ENCODE measurements at places on chromosomes 2 and 18.

DNA sequence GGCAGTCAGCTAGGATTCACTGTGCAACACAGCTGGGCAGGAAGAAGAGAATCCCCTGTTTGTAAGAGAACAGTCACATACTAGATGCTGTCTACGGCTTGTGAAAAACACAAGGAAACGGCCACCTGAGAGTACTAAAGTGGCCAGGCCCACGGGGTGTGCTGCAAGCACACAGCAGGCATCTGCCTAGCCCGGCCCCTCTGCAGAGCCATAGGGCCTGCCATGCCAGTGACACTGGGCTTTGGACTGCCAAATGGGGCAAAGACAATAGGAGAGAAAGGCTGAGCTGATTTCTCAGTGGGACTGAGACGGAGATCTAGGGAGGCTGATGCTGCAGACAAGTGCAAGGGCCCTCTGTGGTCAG lies 10.3 kb downstream of the TUBB6 start:
- no peak overlapping the region for H3K27ac ChIP-seq
- H3K27me3 ChIP-seq = no peaks in the 10 kb centered on the region
- H3K36me3 ChIP-seq = peaks cover 7% of the 10 kb centered on the region
- DNase-seq = no peak
- no peaks in the 10 kb centered on the region for H3K4me1 ChIP-seq
- no peak overlapping the region for H3K4me3 ChIP-seq

- peaks cover 1% of the 10 kb centered on the region for H3K4me1 ChIP-seq
- no peak overlapping the region for H3K4me3 ChIP-seq
Observed at GRCh38 chr2:237073552-237073951, 12.1 kb upstream of the COPS8 start.

- peaks cover 3% of the 10 kb centered on the region for H3K4me1 ChIP-seq
- no peak for DNase-seq
- H3K27ac ChIP-seq = no peak overlapping the region
- H3K36me3 ChIP-seq = no peaks in the 10 kb centered on the region
- no peak overlapping the region for H3K4me3 ChIP-seq
- no peaks in the 10 kb centered on the region for H3K27me3 ChIP-seq
Observed at GRCh38 chr2:17615728-17616351, 75.3 kb downstream of the VSNL1 start.

DNA sequence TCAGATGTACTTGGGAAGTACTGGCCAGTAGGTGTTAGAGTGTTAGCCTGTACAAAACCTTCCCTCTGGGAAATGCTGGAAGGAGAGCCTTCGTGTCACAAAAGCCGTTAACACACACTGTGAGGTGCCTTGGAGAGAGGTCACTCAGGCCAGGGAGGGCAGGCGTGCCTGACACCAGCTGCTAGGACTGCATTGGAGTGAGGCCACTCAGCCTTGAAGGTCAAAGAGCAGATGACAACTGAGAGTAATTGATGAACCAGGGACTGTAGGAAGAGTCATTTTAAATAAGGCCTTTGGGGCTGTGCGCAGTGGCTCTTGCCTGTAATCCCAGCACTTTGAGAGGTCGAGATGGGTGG lies 45.4 kb downstream of the ASAP2 start:
- no peaks in the 10 kb centered on the region for H3K36me3 ChIP-seq
- no peak for DNase-seq
- no peak overlapping the region for H3K27ac ChIP-seq
- no peak overlapping the region for H3K4me3 ChIP-seq
- H3K27me3 ChIP-seq = no peaks in the 10 kb centered on the region
- H3K4me1 ChIP-seq = no peaks in the 10 kb centered on the region

GRCh38 chr2:49582946-49583345 lies 428.6 kb upstream of the FSHR start:
- no peaks in the 10 kb centered on the region for H3K27me3 ChIP-seq
- no peaks in the 10 kb centered on the region for H3K4me1 ChIP-seq
- H3K4me3 ChIP-seq = no peak overlapping the region
- no peaks in the 10 kb centered on the region for H3K36me3 ChIP-seq
- DNase-seq = no peak
- no peak overlapping the region for H3K27ac ChIP-seq

DNA sequence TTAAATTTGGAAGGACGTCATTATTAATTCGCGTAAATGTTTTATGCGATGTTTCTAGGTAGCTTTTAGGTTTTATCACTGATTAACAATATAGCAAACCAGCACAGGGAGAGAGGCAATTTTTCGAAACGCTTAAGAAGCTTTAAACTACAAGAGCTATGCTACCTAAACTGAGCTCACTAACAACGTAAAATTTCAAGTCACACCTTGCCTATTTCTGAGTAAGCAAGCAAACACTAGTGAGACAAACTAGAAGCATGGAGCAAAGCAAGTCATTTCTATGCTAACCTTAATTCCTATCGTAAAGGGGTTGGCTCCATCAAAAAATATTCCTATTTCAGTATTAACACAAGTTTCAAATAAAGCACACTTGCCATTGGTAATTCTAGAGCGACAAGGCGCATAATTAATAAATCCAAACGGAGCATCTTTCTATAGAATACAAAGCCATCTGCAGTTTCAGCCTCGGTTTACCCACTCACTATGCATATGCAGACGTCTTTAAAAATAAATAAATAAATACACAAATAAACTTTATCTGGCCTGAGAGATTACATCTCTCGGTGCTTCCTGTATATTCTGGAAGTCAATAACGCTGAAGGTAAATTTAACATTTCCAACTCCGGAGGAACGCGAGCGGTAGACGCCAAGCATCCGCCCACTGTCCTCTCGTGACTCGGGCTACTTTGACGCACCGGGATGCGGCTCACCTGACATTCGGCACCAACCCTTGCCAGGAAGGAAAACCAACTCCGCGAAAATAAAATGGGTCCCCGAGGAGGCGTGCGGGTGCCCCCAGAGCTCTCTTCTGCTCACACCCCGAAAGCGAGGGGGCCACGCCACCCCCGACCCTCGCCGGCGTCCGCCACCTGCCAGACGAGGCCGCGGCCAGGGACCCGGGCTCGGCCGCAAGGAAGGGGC lies 947 bp downstream of the ITSN2 start:
- H3K4me1 ChIP-seq = peaks cover 2% of the 10 kb centered on the region
- no peak overlapping the region for H3K27ac ChIP-seq
- no peaks in the 10 kb centered on the region for H3K27me3 ChIP-seq

- no peak overlapping the region for H3K4me3 ChIP-seq
- no peak overlapping the region for H3K27ac ChIP-seq
- H3K4me1 ChIP-seq = peaks cover 3% of the 10 kb centered on the region
- peak; percentile 71 for DNase-seq
- H3K36me3 ChIP-seq = no peaks in the 10 kb centered on the region
Observed at GRCh38 chr2:47534179-47534919, 131.4 kb downstream of the MSH2 start.

GRCh38 chr2:182522972-182523473 lies 96.2 kb upstream of the PDE1A start:
- H3K4me3 ChIP-seq = no peak overlapping the region
- H3K27me3 ChIP-seq = no peaks in the 10 kb centered on the region
- no peak for DNase-seq
- H3K4me1 ChIP-seq = no peaks in the 10 kb centered on the region
- no peak overlapping the region for H3K27ac ChIP-seq

- H3K27ac ChIP-seq = no peak overlapping the region
- H3K27me3 ChIP-seq = no peaks in the 10 kb centered on the region
- no peak overlapping the region for H3K4me3 ChIP-seq
- no peak for DNase-seq
- H3K4me1 ChIP-seq = no peaks in the 10 kb centered on the region
Observed at GRCh38 chr18:50947899-50948298, 19.9 kb upstream of the ELAC1 start.

- H3K36me3 ChIP-seq = no peaks in the 10 kb centered on the region
- no peak for DNase-seq
Observed at GRCh38 chr2:12131975-12132374, 385.5 kb downstream of the LPIN1 start.

DNA sequence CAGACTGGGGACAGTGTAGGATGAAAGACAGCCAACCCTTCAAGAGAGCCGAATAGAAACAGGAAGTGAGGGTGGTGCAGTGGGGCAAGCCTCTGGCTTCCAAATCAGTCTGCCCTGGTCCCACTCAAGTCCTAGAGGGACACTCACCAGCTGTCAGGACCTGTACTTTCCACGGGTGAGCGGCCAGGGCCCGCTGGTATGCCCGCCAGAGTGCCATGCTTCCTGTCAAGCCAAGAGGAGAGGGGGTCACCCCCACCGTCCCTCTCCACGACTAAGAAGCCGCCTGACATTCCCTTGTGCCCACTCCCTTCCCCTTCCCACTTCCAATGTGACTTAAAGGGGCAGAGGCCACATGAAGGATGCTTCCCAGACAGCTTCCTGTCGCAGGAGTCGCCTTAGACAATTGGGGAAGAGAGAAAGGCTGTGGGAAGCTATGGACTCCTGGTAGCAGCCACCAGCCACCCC lies 564 bp downstream of the MPV17 start:
- no peak overlapping the region for H3K27ac ChIP-seq
- no peaks in the 10 kb centered on the region for H3K27me3 ChIP-seq
- H3K4me1 ChIP-seq = peaks cover 6% of the 10 kb centered on the region
- H3K4me3 ChIP-seq = peak overlapping the region; percentile 88
- peaks cover 6% of the 10 kb centered on the region for H3K36me3 ChIP-seq

DNA sequence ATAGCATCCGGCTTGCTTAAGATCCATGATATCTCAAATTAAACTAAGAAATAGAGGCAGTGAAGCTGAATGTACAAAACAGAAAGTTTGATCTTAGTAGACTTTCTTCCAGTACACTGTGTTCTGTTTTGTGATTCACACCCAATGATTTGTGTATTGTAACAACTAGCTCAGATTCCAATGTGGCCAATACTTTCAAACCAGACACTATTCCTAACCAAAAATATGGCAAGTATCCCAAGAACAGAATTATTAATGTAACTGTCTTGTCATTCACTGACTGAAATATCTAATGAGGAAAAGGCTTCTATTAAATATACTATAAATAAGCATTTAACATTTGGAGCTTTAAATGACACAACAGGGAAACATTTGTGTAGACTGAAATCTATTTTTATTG lies 299.1 kb downstream of the NRXN1 start:
- no peaks in the 10 kb centered on the region for H3K36me3 ChIP-seq
- DNase-seq = no peak
- H3K4me3 ChIP-seq = no peak overlapping the region

- no peak overlapping the region for H3K27ac ChIP-seq
- no peaks in the 10 kb centered on the region for H3K36me3 ChIP-seq
- no peaks in the 10 kb centered on the region for H3K27me3 ChIP-seq
- DNase-seq = no peak
Observed at GRCh38 chr2:72425996-72426395, 278.3 kb upstream of the CYP26B1 start.

DNA sequence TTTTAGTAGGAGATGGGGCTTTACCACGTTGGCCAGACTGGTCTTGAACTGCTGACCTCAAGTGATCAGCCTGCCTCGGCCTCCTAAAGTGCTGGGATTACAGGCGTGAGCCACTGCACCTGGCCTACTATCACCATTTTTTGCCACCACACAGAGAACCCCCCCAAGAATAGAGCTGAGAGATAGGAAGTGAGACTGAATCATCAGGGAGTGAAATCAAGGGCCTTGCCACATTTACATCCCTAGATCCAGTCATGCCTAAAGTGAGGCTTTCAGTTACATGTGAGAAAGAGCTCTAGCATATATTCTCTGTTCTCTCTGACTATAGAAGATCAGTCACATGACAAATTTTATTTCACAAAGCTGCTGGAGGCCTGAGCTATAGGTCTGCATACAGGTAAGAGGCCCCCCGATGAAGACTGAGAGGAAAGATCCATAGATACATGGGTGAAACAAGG lies 28.0 kb upstream of the KCMF1 start:
- no peak overlapping the region for H3K4me3 ChIP-seq
- no peak for DNase-seq
- H3K36me3 ChIP-seq = no peaks in the 10 kb centered on the region
- H3K27ac ChIP-seq = no peak overlapping the region
- no peaks in the 10 kb centered on the region for H3K27me3 ChIP-seq
- H3K4me1 ChIP-seq = peaks cover 5% of the 10 kb centered on the region
